ENCODE measurements at places on chromosomes 6 and 20. TPM values are rescaled to one million over a fixed set of nuclear protein-coding genes. Genes with fewer than 3 reads are reported as not detected.

CFAP206 gene
- total RNA-seq = 0.37 TPM

MCCD1 gene
- not detected for total RNA-seq

ARMC12 gene
- total RNA-seq = 0.22 TPM

GCM1 gene
- total RNA-seq = not detected

SEMG1 gene
- not detected for total RNA-seq

AKIRIN2 gene
- 23.5 TPM for total RNA-seq

MYB gene
- total RNA-seq = 0.12 TPM

DOP1A gene
- total RNA-seq = 27.9 TPM

CLIC5 gene
- total RNA-seq = not detected

KIF6 gene
- 0.33 TPM for total RNA-seq

PRSS16 gene
- 0.11 TPM for total RNA-seq

SSTR4 gene
- not detected for total RNA-seq

MOCS1 gene
- 11.9 TPM for total RNA-seq

SLC4A11 gene
- 0.75 TPM for total RNA-seq

BMP6 gene
- total RNA-seq = 3.7 TPM

CRISP2 gene
- not detected for total RNA-seq

TPD52L1 gene
- 13.7 TPM for total RNA-seq

GNAS-AS1 gene
- total RNA-seq = 0.87 TPM

RARS2 gene
- 39.5 TPM for total RNA-seq

Data from uterine smooth muscle cell (primary cell).